Left lobe of liver (tissue), 2 donors: ENCODE measurements at places on chromosomes 12 and 14. TPM values are rescaled to one million over a fixed set of nuclear protein-coding genes. Genes with fewer than 3 reads are reported as not detected.

GRCh38 chr12:1464925-1465324 is 129.5 kb downstream of the FBXL14 start:
- no peak for DNase-seq

The CD9 gene
- total RNA-seq = 21.2 TPM

GRCh38 chr12:133165776-133166175 is 15.5 kb upstream of the ZNF268 start:
- DNase-seq = no peak

- DNase-seq = no peak
Measured at GRCh38 chr12:32877601-32878459, 18.7 kb downstream of the PKP2 start.

- DNase-seq = no peak
Measured at GRCh38 chr14:59254911-59255545, 66.6 kb downstream of the DAAM1 start.

- no peak for DNase-seq
Measured at GRCh38 chr14:96217376-96217913, 12.8 kb downstream of the BDKRB2 start.

DNA sequence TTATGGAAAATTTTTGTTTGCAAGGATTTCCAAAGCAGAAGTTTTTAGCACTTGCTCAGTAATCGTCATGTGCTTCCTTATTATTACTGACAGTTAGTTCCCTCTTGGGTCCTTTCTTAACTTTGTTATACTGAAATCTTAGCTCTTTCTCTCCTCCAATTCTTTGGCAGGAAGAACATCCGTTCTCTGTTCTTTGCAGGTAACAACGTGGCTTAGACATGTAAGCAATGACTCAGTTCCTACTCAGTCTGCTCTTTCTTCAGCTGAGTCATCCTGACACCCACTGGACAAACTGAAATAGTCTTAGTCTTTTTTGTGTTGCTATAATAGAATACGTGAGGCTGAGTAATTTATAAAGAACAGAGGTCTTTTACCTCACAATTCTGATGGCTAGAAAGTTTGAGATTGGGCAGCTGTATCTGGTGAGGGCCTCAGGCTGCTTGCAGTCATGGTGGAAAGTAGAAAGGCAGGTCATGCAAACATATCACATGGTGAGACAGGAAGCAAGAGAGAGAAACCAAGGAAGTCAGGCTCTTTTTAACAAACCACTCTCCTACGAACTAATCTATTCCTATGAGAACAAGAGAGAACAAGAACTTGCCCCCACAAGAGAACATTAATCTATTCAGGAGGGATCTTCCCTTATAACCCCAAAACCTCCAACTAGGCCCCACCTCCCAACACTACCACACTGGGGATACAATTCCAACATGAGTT is 49.2 kb downstream of the TESPA1 start:
- DNase-seq = no peak

DNA sequence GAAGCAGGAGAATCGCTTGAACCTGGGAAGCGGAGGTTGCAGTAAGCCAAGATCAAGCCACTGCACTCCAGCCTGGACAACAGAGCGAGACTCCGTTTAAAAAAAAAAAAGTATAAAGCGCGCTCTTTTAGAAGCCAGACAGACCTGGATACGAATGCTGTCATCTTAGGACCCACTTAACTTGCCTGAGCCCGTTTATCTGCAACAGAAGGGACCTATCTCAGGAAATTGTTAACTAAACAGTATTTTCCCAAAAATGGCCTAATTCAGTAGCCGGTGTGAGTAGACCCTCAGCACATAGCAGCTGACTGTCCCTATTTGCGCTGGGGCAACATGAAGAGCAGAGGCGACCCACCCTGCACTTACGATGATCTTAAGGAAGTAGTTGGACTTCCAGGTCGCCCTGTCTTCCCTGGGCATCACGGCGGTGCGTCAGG is 529 bp downstream of the RPLP0 start:
- no peak for DNase-seq

The TMPRSS12 gene
- total RNA-seq = not detected

The GNG2 gene
- 4.3 TPM for total RNA-seq
